NCI-H1092 (cell line): ENCODE measurements at places on chromosomes 7 and 10.

GRCh38 chr7:148863324-148863723, 20.8 kb downstream of the EZH2 start:
- no peak for DNase-seq

DNA sequence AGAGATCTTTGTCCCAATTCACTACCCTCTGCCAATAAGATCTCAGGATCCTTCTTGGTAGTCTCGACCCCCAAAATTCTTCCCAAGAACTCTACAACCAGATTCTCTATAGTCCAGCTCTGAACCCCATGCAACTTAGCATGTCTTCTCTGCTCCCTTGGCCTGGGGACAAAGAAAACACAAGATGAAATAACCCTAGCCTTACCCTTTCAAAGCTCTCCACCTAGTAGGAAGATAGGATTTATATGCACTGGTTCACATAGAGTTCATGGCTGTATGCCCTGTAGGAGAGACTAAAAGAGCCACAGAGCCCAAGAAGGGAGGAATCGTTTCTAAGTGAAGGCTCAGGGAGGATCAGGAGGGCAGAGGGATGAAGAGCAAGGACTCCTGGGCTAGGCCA, 96.1 kb downstream of the PPP1R3C start:
- no peak for DNase-seq

- DNase-seq: no peak
Observed at GRCh38 chr10:71649631-71650030, 69.9 kb downstream of the C10orf105 start.

DNA sequence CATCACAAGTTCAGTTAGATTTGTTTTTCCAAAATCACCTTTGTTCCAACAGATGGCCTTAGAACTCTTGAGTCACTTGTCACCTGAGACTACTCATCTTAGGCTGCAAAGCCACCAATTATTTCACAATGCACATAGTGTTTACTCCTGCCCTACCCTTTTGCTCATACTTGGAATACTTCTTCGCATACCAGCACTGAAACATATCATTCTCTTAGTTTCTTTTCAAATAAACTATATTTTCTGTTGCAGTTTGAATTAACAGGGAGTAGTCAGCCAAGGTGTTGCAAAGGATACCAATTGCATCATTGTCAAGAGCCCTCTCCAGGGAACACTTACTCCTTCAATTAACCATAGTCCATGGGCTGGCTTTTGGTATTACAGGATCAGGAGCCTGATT, 71.0 kb downstream of the CASD1 start:
- DNase-seq: no peak

GRCh38 chr7:127417346-127417745, 24.8 kb upstream of the ZNF800 start:
- no peak for DNase-seq

GRCh38 chr7:48563334-48563733, 361.0 kb upstream of the CDC14C start:
- DNase-seq: no peak

DNA sequence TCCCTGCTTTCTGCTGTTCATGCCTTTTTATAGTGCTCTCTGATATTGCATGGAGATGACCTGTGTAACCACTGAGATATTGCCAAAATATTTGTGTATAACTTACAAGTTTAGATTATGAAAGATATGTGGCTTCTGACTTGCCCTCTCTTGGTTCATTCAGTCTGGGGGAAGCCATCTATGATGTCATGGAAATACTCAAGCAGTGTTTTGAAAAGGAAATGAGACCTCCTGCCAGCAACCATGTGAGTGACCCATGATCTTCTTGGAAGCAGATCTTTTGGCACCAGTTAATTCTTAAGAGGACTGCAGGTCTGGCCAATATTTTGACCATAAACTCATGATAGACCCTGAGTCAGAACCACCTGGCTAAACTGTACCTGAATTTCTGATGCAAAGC, 183.0 kb downstream of the THSD7A start:
- DNase-seq: no peak

- no peak for DNase-seq
Observed at GRCh38 chr7:28847176-28847575, 111.0 kb downstream of the TRIL start.

DNA sequence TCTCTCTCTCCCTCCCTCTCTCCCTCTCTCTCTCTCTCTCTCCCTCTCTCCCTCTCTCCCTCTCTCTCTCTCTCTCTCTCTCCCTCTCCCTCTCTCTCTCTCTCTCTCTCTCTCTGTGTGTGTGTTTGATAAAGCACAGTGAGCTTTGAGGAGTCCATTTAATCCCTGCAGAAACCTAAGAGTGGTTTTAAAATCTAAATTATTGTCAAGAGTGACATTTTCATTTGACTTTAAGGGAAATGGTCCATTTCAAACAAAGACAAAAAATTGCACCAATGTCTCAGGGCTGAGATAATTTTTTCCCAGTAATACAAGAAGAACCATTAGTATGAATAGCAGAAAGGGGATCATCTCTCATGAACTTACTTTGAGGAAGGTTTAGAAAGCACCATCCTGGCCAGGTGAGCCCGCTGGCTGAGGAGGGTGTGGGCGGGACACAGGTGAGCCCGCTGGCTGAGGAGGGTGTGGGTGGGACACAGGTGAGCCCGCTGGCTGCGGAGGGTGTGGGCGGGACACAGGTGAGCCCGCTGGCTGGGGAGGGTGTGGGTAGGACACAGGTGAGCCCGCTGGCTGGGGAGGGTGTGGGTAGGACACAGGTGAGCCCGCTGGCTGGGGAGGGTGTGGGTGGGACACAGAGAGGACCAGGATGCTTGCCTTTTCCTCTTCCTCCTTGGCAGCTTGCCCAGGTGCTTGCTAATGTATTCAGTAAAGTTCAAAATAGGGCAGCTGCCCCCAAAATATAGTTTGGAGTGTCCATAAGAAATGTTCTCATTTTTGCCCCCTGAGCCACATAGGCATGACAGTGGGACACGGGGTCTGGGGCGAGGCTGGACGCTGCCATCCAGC, 125.0 kb downstream of the DNAJB6 start:
- DNase-seq: no peak

GRCh38 chr10:17669185-17669872, 25.4 kb downstream of the STAM start:
- DNase-seq: no peak

DNA sequence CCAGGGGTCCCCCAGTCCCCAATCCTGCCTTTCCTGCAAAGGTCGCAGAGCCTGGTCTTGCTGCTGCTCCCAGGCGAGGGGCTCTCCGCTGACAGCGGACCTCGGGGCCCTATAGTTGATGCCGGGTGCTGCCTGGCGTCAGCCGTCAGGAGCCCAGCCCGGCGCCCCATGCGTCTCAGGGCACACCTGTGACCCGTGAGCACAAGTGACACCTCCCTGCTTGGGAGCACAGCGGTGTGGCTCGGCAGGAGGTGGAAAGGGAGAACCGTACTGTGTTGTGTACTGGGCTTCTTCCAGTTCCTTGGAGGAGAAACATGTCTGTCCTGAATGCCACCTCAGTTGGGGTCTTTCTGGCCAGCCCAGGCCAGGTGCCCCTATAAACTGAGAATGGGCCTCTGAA, 56.7 kb downstream of the LHPP start:
- DNase-seq: no peak

DNA sequence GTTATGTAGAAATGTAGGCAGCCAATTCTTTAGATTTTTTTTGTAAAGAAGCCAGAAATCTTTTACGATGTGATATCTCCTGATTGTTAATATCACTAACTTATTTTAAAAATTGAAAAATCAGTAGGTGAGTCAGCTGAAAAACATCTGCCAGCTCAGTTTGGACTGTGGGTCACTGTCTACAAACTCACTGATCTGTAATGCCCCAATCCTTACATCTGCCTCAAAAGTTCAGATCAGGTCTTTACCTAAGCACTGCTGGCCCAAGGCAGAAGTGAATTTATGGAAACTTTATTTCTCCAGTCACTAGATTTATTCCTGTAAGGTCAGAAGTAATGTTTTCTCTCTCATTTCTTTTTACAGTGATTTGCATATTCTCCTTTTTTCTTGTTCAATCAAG, 31.0 kb upstream of the FAM13C start:
- no peak for DNase-seq

DNA sequence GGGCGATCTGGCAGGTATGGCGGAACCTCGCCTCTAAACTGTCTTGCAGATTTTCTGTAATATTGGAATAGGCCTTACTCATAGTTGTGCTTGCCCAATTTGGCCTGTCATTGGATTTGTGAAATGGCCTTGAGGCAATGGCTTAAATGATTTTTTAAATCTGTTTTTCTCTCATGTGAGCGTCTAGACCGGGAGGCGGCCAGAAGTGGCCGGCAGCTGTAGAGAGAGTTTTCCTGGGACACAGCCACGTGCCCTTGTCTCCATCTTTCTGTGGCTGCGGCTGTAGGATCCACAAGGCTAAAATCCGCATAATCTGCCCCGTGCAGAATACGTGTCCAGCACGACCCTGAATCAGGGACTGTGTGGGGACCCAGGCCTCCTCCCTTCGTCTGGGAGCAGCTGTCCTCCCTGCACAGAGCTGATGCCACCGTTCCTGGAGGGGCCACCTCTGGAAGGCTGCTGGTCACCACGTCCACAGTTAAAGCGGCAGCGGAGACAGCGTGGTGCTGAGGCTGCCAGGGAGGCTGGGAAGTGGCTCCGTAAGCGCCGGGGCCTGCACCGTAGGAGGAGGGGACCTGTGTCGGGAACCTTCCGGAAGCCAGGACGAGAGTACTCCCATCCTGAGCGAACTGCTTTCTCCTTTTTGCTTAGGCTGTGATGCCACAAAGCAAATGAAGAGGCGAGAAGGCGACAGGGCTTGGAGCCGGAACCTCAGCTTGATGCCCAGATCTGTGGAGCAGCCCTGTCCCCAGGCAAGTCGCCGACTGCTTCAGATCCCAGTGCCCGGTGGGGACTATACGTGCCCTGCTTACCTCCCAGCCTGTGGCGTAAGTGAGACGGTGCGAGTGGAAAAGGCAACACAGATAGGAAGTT, 99.8 kb downstream of the DYNC2I1 start:
- DNase-seq: no peak

GRCh38 chr10:8956400-8956799, 901.9 kb downstream of the GATA3 start:
- no peak for DNase-seq

DNA sequence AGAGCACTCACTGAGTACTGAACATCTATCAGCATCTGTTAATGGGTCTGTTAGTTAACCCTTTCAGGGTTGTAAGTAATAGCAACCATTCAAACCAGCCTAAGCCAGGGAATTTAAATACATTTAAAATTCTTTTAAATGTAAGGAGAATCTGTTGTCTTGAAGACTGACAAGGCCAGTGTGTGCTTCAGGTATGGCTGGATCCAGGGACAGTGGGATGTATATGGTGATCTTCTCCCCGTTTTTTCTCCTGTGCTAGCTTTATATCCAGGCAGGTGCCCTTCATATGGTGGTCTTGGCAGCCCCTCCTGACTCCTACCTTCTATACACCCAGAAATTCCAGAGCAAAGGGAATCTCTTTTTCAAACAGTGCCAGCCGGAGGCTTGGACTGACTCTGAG, 46.6 kb upstream of the DAGLB start:
- DNase-seq: no peak

DNA sequence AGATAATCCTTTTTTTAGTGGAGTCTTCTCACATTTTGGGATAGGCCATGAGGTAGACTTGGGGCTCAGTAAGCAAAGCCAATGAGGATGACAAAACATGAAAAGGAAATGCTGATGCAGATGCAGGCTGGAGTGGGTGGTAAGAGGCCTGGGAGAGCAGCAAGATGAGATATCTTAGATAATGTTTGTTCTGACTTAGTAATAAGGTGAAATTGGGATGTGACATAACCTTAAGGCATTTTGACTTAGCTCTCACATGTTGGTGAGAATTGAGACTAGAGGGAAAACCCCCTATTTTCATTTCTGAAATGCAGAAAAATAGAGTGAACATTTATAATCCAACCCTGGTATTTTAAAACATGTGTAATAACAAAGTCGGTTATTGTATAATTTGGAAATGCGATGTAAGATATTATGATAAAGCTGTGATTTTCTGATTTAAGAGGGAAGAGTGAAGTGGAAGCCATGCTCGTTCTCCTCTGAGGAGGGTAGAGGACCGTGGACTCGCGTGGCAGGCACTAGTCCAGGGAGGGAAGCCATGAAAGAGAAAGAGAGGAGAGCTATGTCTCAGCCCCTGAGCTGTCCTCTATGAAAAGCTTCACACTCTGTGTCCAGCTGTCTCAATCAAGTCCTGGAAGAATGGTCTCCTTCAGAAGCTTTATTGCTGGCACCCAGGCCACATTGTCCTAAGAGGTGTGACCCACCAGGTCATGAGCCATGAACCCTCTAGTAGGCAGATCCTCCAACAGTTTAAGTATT, 57.3 kb downstream of the ST7 start:
- no peak for DNase-seq

DNA sequence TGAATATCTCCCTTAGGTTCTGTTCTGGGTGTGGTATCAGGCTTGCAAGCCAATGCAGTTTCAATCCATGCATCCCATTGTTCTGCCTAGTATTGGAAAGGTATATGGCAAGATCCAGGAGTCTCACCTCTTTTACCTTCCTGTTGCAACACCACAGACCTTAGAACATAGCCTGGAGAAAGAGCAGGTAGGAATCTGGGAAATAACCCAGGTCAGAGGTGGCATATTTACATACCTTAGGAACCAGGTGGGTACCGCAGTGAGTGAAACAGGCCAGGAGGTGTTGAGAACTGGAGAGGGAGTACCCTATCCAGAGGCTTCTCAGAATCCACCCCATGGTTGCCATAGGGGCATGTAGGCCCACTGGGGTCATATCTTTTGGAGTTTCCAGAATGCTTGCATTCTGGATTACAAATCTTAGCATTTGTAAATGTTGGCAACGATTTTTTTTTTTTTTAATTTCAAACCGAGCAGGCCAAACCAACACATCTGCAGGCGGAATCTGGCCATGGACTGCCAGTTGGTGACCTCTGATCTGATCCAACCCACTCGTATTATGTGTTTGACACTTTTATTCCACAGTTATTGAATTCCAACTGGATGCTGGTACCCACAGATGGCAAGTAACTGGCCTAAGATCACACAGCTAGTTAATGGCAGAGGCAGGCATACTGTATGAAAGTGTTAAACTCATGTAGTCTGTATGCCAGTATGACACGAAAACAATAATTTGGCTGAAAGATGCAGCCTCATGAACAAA, 180.3 kb upstream of the TCF7L2 start:
- DNase-seq: no peak
